ENCODE measurements at places on chromosomes 13 and 19. TPM values are rescaled to one million over a fixed set of nuclear protein-coding genes. Genes with fewer than 3 reads are reported as not detected.

- peaks cover 42% of the 10 kb centered on the region for H3K4me1 ChIP-seq
- H3K36me3 ChIP-seq: no peaks in the 10 kb centered on the region
- peak within 1 kb of the TSS; percentile 93 for H3K27ac ChIP-seq
- DNase-seq: peak; percentile 87
Observed at GRCh38 chr19:57769345-57770131, at the start of gene ZNF586. Gene ZNF586 (plus strand): TSS chr19:57769676. CDS start chr19:57769843, 167 bp downstream.

- H3K27me3 ChIP-seq: no peaks in the 10 kb centered on the region
- no peaks in the 10 kb centered on the region for H3K36me3 ChIP-seq
Observed at GRCh38 chr19:42466521-42467182, 23.9 kb upstream of the CXCL17 start.

GRCh38 chr19:3798137-3798536 is 12.0 kb upstream of the MATK start:
- H3K36me3 ChIP-seq: no peaks in the 10 kb centered on the region
- DNase-seq: no peak
- H3K4me1 ChIP-seq: no peaks in the 10 kb centered on the region
- no peak overlapping the region for H3K27ac ChIP-seq
- peaks cover 46% of the 10 kb centered on the region for H3K27me3 ChIP-seq

DNA sequence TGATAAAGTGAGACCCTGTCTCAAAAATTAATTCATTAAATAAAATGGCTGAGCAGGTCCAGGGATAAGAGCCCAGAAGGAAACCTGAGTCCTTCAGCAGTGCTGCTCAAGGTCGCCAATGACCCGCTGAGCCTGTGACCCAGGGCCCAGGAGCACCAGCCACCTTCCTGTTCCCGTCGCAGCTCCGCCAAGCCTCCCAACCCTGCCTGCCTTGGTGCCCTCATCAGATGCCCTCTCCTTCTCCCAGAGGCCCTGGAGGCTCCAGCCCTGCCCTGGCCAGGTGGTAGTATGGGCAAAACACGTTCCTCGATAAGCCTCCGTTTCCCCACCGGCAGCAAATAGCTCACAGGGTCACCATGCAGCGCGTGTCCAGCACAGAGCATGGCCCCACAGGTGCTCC is 2.6 kb downstream of the REXO1 start:
- H3K27me3 ChIP-seq: no peaks in the 10 kb centered on the region
- no peak overlapping the region for H3K27ac ChIP-seq
- no peak for DNase-seq
- H3K4me3 ChIP-seq: no peak overlapping the region
- peaks cover 74% of the 10 kb centered on the region for H3K4me1 ChIP-seq

GRCh38 chr19:33763633-33764371 is 32.9 kb upstream of the KCTD15 start:
- H3K27ac ChIP-seq: no peak overlapping the region
- no peak for DNase-seq
- H3K27me3 ChIP-seq: peaks cover 21% of the 10 kb centered on the region
- no peak overlapping the region for H3K4me3 ChIP-seq
- H3K36me3 ChIP-seq: no peaks in the 10 kb centered on the region
- H3K4me1 ChIP-seq: no peaks in the 10 kb centered on the region

GRCh38 chr19:28500296-28500695 is 712.7 kb downstream of the UQCRFS1 start:
- no peak overlapping the region for H3K4me3 ChIP-seq
- H3K27ac ChIP-seq: no peak overlapping the region
- H3K27me3 ChIP-seq: peaks cover 6% of the 10 kb centered on the region
- no peak for DNase-seq

DNA sequence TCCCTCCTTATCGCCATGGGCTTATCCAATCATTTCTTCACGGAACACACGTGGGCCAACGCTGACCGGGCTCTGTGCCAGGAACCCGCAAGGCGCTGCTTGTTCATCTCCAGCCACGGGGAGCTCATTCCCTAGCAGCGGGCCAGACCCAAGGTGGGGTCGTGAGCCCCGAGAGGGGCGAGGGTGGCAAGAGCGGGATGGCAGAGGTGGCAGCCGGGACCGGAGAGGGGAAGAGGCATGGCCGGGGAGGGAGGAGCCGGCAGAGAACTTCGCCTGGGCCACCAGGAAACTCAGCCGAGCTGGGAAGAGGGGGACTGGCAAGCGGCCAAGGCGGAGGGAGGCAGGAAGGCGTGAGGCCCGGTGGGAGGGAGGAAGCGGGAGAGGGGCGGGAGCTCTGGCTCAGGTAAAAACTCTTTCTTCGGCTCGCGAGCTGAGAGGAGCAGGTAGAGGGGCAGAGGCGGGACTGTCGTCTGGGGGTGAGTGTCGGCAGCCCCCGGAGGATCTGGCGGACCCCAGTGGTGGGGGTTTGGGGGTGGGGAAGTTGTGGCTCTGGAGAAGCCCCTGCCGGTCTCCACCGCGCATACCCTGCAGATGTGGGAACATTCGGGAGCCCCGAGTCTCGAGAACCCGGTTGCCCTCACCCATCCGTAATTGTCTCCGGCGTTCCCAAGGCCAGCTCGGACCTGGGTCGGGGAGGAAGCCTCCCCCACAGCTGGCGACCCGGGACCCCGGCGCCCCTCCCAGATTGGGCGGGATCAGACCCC is at the start of gene B3GNT3:
B3GNT3 (plus strand) TSS at position 408 of the 764 bp plus-strand sequence. CDS start 12,670 bp downstream, outside the sequence.
- no peak within 1 kb of the TSS for H3K27ac ChIP-seq
- DNase-seq: no peak
- peaks cover 57% of the 10 kb centered on the region for H3K27me3 ChIP-seq
- H3K4me1 ChIP-seq: no peaks in the 10 kb centered on the region

DNA sequence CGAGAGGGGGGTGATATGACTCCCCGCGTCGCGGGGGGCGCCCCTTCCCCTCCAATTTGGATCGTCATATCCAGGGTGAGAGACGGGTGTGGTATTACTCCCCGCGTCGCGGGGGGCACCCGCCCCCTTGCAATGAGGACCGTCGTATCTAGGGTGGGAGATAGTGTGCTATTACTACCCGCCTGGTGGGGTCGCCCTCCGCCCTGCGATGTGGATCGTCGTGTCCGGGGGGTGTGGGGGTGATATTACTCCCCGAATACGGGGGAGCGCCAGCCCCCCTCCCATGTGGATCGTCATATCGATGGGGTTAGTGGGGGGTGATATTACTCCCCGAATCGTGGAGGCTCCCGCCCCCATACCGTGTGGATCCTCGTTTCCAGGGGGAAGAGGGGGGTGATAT is 29.2 kb upstream of the RGCC start:
- H3K4me3 ChIP-seq: peak overlapping the region; percentile 4
- no peaks in the 10 kb centered on the region for H3K36me3 ChIP-seq
- H3K27me3 ChIP-seq: no peaks in the 10 kb centered on the region
- H3K4me1 ChIP-seq: no peaks in the 10 kb centered on the region
- H3K27ac ChIP-seq: no peak overlapping the region
- peak; percentile 6 for DNase-seq

KL gene
- total RNA-seq: 1.8 TPM

CEACAM4 gene
- total RNA-seq: 0.49 TPM

NALCN gene
- 8.7 TPM for total RNA-seq

MOB3A gene
- 30.5 TPM for total RNA-seq

MEDAG gene
- 3.2 TPM for total RNA-seq
